ENCODE measurements at places on chromosomes 13 and 19.

- no peak for DNase-seq
Measured at GRCh38 chr19:46202426-46202825, 27.1 kb upstream of the IGFL1 start.

GRCh38 chr19:18776736-18777135 is 14.4 kb downstream of the COMP start:
- no peak for DNase-seq

- no peak for DNase-seq
Measured at GRCh38 chr13:113852536-113853517, 11.0 kb downstream of the GAS6 start.

DNA sequence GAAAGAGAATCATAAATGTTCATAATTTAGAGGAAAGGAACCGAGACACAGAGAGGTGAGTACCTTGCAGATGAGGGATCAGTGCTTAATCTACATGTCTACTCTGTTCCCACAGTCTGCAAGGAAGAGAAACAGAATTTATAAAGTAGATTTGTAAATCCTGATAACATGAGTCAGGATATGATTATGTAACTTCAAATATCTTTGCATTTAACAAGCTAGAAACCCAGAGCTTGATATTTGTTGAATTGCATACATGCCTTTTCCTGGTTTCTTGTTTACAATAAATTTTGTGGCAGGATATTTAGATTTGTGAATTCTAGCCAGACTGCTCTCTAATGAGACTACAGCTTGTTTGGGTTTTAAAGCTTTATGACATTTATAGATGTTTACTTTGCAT is 219.2 kb downstream of the ENOX1 start:
- DNase-seq = no peak

DNA sequence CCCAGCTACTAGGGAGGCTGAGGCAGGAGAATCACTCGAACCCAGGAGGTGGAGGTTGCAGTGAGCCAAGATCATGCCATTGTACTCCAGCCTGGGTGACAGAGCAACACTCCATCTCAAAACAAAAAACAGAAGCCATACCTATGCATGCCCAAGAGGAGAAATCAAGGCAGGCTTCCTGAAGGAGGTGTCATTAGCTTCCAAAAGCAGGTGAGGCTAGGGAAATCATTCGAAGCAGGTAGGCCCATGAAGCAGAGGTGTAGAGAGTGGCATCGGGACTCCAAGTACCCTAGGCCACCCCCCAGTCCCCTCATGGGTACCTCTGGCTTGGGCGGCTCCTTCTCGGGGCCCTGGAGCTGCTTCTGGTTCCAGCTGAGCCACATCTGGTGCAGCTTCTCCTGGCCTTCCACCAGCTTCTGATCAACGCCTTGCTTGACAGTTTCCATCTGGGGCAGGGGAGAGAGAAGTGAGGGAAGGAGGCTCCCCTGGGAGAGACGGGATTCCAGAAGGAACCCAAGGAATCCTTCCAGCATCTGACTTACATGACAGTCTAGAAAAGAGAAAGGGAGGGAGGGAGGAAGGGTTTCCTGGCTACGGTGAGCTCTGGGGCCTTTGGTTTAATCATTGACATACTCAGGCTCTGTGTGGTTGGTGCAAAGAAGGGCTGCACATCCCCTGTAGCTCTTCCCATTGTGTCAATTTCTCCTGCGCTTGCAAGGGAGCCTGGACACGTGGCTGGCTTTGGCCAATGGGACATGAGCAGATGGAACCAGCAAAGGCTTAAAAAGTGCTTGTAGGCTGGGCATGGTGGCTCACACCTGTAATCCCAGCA is 13.1 kb upstream of the TICAM1 start:
- DNase-seq = no peak

- no peak for DNase-seq
Measured at GRCh38 chr19:3593156-3593555, 7.9 kb downstream of the GIPC3 start.

- DNase-seq = no peak
Measured at GRCh38 chr13:29165840-29166239, 345.7 kb downstream of the MTUS2 start.

GRCh38 chr19:38650911-38651584 is 3.6 kb downstream of the ACTN4 start:
- no peak for DNase-seq

DNA sequence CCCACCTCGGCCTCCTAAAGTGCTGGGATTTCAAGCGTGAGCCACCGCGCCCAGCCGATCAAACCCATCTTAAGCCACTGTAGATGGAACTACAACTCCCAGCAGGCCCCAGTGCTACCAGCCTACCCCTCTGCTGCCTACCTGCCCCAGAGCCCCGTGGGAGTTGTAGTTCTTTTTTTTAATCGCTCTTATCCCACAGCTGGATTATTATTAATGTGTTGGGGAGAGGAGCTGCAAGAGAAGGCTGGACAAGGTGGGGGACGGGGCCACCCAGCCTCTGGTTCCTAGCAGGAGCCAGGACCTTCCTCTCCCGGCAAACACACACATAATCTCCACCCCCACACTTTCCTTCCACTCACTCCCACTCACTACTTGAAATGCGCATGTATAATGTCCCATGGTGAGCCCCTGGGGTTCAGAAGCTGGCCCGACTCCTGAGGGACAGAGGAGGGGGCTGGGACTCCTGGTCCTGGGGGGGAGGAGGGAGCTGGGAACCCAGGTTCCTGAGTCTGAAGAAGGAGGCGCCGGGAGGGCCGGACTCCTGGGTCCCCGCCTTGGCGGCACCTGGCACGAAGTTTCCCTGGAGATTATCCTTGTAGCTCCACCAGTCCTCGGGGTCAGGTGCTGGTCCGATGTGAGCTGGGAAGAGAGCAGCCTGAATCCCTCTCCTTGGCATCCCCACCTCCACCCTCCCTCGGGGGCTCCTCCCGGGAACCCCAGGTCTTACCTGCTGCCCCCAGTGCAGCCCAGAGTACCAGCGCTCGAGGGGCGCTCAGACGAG is 958 bp downstream of the CA11 start:
- peak; percentile 58 for DNase-seq

DNA sequence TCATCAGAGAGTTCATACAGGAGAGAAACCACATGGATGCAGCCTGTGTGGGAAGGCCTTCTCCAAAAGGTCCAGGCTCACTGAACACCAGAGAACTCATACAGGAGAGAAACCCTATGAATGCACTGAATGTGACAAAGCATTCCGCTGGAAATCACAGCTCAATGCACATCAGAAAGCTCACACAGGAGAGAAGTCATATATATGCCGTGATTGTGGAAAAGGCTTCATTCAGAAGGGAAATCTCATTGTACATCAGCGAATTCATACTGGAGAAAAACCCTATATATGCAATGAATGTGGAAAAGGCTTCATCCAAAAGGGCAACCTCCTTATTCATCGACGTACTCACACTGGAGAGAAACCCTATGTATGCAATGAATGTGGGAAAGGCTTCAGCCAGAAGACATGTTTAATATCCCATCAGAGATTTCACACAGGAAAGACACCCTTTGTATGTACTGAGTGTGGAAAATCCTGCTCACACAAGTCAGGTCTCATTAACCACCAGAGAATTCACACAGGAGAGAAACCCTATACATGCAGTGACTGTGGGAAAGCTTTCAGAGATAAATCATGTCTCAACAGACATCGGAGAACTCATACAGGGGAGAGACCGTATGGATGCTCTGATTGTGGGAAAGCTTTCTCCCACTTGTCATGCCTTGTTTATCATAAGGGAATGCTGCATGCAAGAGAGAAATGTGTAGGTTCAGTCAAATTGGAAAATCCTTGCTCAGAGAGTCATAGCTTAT is 17.7 kb downstream of the ZNF613 start:
- no peak for DNase-seq

DNA sequence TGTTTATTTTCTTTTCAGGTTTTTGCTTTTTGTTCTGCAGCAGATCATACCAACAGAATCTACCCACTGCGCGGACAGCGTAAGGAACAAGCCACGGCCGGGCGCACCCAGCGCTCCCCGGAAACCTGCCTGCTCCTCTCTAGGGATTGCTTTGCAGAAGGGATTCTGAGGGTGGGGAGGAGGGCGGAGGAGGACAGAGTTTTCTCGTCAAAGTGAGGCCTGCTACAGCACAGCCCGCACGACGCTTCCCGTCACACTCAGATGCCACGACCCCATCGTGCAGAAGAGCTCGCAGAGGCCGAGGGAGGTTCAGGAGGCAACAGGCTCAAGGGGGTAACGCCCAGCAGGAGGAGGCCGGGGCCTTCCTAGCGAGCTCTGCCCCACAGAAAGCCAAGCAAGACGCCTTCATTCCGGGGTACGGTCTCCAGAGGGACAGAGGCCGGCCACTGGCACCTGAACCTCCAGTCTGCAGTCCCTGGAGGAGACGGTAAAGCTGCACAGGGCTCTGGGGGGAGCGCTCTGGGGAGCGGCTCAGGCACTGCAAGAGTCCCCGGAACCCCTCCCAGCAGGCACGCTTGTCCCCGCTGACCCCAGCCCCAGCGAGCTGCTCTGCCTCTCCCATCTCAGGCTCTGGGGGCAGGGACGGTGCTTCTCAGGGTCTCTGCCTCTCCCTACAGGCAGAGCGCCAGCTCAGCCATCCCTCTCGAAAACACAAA is 6.9 kb downstream of the REXO1 start:
- no peak for DNase-seq

DNA sequence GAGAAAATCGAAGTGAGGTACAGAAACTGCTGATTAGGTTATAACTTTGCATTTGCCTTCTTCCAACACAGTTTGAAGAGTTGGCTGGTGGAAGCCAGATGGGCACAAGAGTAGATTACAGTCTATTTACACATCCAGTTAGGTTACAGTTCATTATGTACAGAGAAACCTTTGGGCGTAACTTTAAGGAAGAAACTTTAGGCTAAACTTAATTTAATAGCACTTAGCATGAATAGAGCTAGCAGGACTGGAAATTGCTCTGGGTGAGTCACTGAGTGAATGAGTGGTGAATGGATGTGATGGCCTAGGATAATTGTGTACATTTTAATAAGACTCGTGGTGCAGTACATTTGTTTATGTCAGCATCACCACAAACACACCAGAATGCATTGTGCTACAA is 62.9 kb upstream of the KLHL1 start:
- no peak for DNase-seq

- no peak for DNase-seq
Measured at GRCh38 chr13:99354371-99354951, 47.3 kb upstream of the GPR183 start.

- no peak for DNase-seq
Measured at GRCh38 chr19:3515891-3516422, 9.8 kb downstream of the FZR1 start.

- DNase-seq = no peak
Measured at GRCh38 chr19:15401397-15401710, 17.4 kb downstream of the AKAP8L start.

DNA sequence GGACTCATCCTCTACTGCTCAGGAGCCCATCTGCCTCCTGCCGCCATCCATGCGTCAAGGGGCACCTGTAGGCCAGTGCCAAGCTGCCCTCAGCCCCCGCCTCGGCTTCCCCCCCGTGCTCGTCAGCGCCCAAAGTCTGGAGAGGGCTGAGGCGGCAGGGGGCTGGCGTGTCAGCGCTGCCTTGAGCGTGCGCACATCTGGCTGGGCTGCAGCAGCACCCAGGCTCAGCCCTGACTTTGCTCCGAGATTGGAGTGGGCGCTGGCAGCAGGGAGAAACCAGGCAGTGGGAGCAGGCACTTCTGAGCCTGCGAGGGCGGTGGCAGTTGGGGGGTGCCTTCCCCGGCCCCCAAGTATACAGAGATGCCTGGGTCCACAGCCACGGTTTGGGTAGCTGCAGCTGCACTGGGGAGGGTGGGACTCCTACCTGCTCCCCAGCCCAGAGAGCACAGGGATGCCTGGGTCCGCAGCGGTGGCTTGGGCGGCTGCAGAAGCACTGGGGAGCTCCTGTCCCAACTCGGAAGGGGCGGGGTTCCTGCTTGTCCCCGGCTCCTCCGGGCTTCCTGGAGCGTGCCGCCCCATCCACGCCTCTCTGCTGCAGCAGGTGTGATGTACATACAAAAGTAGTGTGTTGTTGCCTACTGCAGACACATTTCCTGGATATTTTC is 44.8 kb upstream of the LPAR6 start:
- DNase-seq = no peak

- no peak for DNase-seq
Measured at GRCh38 chr13:38990693-38991092, at the start of gene STOML3. STOML3 (minus strand) TSS chr13:38990831; CDS start chr13:38990721, 110 bp downstream.

DNA sequence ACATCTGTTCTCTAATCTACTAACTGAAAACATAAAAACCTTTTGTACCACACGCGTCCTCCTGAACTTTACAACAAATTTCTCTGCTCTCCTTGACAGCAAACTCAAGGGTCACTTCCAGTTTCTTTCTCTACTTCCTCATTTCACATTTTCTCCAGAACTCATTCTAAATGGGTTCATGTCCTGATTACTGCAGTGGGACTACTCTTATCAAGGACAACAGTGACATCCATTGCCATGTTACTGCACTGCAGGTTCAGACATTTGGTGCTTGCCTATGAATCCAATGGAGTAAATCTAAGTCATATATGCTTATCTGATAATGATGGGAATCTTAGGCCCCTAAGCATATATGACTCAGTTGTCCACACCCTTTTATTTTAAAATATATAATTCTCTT is 35.3 kb downstream of the FPR3 start:
- no peak for DNase-seq

DNA sequence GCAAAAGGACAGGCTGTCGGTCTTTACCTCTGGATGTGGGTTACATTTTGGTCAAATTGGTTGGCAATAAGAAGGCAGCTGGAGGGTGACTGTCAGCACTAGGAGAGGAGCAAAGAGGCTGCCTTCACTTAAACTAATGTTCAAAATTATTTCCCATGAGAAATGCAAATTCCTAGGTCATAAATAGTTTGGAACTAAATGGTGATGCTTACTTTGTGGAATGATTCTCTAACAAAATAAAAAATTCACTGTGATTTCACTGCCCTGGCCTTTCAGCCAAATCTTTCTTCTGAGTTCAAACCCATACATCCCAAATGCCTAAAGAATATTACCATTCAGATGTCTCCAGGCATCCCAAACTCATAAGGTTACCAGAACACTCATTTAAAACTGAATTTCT is 25.0 kb upstream of the OXGR1 start:
- no peak for DNase-seq

DNA sequence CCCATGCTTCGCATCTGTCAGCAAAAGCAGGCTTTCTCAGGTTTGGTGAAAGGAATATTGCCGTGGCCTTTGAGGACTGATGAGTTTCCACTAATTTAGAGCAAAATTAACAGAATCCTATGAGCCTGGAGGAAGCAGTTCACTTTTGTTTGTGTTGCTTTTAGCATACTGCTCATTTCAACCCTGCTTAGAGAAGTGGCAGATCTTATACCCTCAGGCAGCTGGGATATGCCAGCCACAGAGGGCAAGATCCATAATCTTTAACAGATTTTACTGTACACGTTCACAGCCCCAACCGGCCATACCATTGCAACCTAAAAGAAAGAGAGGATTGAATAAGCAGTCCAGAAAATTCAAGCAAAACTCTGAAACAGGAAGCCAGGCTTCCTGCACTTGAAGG is 60.5 kb downstream of the COL4A2 start:
- no peak for DNase-seq

- no peak for DNase-seq
Measured at GRCh38 chr13:74191410-74191809, 57.2 kb upstream of the KLF12 start.

GRCh38 chr19:1019980-1020867 is 699 bp downstream of the TMEM259 start:
- DNase-seq = no peak
